GM04504 (cell line): ENCODE measurements at places on chromosomes 7 and 10.

DNA sequence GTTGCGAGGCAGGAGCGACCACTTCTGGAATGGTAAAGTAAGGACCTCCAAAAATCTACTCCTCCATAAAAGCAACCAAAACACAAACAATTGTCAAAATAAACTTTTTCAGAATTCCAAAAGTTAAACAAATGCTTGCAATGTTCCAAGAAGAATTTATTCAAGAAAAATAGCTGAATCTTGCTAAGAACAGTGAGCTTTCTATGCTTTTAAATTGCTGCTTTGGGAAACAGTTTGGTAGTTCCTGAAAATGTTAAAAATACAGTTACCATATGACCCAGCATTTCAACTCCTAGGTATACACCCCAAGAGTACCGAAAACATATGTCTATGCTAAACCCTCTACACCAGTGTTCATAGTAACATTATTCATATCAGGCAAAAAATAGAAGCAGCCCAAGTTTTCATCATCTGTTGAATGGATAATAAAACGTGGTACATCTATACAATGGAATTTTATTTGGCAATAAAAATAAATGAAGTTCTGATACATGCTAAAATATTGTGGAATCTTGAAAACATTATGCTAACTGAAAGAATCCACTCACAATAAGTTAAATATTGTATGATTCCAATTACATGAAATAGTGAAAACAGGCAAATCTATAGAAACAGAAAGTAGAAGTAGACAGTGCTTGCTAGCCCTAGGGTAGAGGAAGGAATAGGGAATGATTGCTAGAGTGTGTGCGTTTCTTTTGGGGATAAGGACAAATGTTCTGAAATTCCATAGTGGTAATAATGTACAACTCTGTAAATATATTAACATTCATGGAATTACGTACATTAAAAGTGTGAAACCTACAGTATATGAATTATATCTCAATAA, 57.0 kb downstream of the LRRN3 start:
- no peak for DNase-seq

DNA sequence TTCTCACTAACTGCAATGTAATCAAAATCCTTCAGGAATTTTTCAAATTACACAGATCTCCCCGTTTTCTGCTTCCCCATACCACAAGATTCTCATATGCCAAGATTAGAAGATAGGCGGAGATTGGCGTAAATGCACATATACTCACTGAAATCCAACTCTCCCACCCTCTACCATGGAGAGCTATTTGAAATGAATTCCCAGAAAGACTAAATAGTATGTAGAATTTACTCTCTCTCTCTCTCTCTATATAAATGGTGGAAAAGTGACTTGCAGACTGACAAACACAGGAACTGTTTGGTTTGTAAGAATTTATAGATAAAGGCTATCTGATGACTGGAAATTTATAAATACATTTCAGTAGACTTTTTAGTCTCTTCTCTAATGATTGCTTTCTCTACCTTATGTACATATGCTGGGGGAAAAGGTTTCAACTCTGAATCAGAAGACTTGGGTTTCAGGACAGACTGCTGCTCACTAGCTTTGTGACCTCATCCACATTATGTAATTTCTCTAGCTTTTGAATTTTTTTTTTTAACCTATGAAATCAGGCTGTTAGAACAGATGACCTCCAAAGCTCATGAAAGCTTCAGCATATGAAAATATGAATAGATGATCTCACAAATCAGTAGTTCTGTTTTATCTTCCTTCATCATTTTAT, 67.8 kb upstream of the CSTF2T start:
- DNase-seq: no peak

GRCh38 chr10:50452603-50453002, 171.2 kb downstream of the SGMS1 start:
- no peak for DNase-seq

GRCh38 chr10:77636282-77636966, 1.2 kb downstream of the KCNMA1 start:
- DNase-seq: no peak

DNA sequence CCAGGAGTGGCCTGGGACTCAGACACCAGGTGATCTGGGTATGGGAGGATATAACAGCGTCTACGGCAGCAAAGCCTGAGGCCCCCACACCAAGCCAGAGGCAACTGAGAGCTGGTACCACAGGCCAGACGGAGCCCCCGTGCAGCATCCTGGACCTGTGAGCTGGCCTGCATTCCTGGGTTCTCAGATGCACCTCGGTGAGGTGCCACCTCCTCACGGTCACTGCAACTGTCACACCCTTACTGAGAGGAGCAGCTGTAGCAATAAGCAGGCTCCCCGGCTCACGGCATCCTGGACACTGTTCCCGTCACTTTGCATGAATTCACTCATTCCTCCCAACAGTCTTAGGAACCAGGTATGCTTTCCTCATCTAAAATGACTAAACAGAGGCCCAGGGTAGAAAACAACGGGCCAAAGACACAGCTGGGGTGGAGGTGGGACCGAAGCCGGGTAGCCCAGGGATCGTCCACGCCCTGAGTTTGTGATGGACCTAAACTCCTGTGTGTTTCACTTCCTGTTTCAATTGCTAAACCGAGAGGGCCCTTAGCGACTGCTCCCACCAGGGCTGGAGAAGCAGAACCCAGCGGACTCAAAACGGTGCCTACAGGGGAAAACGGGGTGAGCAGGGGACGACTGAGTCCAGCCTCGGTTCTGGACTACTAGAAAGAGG, 98.7 kb downstream of the CTBP2 start:
- DNase-seq: no peak

DNA sequence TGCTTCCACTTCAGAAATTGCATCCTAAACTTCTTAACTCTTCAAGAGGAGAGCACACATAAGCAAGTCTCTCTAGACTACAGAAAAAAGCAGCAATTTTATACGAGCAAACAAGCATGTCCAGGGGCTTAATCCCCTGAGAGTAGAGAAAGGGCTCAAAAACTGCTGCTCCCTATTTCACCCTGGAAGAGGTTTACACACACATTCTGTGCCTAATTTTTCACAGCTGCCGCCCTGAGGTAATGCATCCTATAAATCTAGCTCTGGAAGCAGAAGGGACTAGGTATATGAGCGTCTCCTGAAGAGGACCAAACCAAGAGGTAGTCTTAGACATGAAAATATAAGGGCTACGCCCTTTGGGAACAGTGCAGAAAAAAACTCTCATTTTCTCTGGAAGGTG, 73.1 kb downstream of the CRPPA start:
- DNase-seq: no peak

DNA sequence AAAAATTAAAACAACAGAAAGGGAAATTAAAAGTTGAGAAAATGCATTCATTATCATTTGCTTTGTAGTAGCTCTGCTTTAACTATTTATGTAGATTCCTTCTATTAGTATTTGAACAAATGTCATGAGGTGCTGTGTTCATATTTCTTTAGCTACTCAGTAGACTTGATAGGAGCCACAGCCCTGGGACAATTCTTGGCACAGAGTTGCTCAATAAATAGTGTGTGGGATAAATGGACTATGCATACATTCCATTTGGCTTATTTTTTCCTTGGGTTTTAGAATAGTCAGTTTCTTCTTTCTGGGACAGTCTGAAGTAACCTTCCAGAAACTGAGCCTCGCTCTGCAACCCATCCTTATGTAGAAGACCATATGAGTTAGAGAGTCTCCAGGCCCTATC, 13.4 kb downstream of the RPP30 start:
- peak; percentile 38 for DNase-seq

GRCh38 chr7:136045992-136046391, 68.8 kb upstream of the MTPN start:
- no peak for DNase-seq

DNA sequence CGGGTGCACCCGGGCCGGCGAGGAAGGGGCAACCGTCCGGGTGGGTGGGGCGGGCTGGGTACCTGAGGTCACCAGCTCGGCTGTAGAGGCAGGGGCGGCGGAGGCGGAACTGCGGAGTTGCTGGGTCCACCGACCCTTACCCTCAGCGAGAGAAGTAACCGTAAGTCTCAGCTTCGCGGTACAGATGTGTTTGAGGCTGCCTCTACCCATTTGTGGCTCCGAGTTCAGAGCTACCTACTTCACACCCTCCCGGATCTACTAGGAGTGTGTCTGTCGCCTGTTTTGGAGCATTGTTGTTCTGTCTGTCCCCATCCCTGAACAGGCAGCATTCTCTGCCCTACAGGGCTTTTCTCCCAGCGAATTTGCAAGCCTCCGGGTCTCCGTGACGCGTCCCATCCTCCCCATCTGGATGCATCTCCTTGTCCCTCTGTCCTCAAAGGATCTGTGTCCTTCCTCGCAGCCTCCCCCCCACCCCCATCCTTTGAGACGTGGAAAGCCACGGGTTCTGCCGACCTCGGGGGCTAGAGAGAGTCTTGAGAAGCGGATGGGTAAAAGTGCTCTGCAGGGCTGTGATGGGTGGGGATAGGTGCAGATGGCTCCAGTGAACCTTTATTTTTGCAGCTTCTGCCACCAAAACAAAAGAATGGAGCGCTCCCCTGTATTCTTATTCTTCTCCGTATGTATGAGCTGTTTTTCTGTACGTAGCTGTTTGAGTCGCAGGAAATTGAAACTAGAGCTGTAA, 757 bp downstream of the ANKIB1 start:
- no peak for DNase-seq

- no peak for DNase-seq
Measured at GRCh38 chr10:665579-666091, 23.8 kb downstream of the DIP2C start.

GRCh38 chr10:84924131-84924530, 595.7 kb downstream of the CCSER2 start:
- no peak for DNase-seq

GRCh38 chr7:94049615-94050014, 45.5 kb upstream of the BET1 start:
- DNase-seq: no peak

GRCh38 chr7:4894482-4894881, 11.0 kb upstream of the RADIL start:
- no peak for DNase-seq

DNA sequence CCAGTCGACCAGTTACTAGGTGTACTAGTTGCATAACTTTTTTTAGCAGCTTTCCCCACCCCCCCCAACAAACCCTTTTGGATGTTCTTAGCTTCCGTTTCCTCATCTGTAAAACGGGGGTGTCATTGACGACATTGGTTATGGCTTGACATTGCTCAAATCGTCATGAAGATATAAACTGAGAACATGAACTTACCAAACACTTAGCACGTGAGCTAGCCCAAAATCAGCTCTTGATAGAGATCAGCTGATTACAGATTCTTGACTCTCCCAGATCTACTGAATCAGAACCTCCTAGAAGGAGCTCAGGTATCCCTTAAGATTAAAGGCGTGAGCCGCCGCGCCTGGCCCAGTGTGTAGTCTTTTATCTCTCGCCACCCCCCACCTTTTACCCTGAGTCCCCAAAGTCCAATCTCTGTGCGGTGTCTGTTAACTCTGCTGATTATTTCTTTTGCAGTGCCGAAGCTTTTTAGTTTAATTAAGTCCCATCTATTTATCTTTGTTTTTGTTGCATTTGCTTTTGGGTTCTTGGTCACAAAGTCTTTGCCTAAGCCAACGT, 1.0 kb upstream of the GNA12 start:
- DNase-seq: no peak

DNA sequence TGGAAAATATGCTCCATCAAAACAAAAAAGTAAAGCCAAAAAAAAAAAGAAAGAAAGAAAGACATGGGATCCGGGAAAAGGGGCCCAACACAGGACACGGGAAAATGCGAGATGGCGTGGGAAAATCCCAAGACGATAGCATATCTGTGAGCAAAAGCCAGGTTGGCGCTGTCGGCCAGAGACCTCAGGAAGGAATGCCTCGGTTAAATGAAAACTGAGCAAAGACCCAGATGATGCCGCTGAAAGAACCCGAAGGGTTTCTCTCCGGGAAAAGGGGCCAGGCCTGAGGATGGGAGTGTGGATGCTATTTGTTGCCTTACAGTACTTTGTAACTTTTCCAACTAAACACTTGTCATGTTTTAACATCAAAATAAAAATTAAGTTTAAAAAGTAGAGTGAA, 49.5 kb upstream of the PPP2R2D start:
- DNase-seq: no peak

GRCh38 chr7:81514546-81514945, 255.3 kb downstream of the HGF start:
- DNase-seq: no peak

DNA sequence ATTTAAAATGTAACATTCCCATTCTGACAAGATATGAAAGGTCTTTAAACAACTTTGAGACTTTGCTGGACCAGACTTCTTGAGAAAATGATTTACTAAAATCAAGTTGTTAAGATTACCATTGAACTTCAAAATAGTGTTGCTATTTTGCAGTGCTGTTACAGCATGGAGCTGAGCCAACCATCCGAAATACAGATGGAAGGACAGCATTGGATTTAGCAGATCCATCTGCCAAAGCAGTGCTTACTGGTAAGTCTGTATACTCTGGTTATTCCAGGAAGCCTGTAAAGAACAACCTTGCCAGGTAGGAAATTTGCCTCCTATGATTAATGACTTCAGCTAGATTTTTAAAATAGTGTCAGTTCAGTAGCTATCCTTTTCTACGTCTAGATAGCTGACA, 18.8 kb downstream of the TNKS2 start:
- no peak for DNase-seq

DNA sequence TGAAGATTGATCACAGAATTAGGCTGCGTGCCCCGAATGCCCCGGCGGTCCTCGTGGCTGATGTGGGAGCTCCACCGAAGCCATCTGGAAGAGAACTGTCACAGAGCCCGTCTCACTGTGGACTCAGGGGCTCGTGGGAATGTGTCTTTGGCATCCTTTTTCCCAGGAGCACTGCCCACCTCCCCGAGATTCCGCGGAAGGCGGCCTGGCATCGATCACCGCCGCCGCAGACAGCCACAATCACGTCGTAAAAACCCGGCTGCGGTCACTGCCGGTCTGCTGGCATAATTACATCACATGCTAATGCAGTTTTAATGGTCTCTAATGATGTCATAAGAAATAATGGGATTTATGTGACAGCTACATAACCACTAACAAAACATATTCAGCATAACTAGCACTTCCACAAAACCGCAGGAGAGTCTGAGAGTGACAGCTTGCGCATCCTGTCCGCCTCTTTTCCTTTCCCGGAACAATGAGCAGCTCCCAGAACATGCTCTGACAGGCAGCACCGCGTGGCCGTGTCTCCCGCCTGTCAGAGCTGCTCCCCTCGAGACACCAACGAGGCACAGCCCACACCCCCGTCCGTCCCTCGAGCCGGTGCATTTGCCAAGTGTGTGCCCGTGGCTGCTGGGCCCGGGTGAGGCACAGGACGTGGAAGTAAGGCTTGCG, 490.0 kb downstream of the PTPRN2 start:
- DNase-seq: no peak

GRCh38 chr10:70135684-70136083, 3.1 kb upstream of the AIFM2 start:
- DNase-seq: no peak

GRCh38 chr10:5297466-5297865, 67.3 kb upstream of the UCN3 start:
- DNase-seq: no peak
